Breast epithelium (tissue), 4 donors: ENCODE measurements at places on chromosomes 2 and 18. TPM values are rescaled to one million over a fixed set of nuclear protein-coding genes. Genes with fewer than 3 reads are reported as not detected.

GULP1 gene
- 16.5 TPM for total RNA-seq

GRCh38 chr2:98771721-98772524 is 41.0 kb upstream of the MGAT4A start:
- no peak for DNase-seq
- H3K36me3 ChIP-seq, result no peaks in the 10 kb centered on the region
- H3K4me1 ChIP-seq, result peaks cover 7% of the 10 kb centered on the region
- no peaks in the 10 kb centered on the region for H3K27me3 ChIP-seq

AOX1 gene
- 111 TPM for total RNA-seq

- no peaks in the 10 kb centered on the region for H3K27me3 ChIP-seq
- no peak overlapping the region for H3K4me3 ChIP-seq
- H3K27ac ChIP-seq, result no peak overlapping the region
- no peaks in the 10 kb centered on the region for H3K36me3 ChIP-seq
Observed at GRCh38 chr2:61425605-61426155, 45.2 kb downstream of the USP34 start.

CCDC141 gene
- 2.2 TPM for total RNA-seq

- no peak overlapping the region for H3K4me3 ChIP-seq
- no peak for DNase-seq
- no peak overlapping the region for H3K27ac ChIP-seq
- no peaks in the 10 kb centered on the region for H3K27me3 ChIP-seq
Observed at GRCh38 chr2:229235131-229235914, 35.8 kb downstream of the PID1 start.

- no peaks in the 10 kb centered on the region for H3K36me3 ChIP-seq
- H3K4me1 ChIP-seq, result no peaks in the 10 kb centered on the region
- H3K27me3 ChIP-seq, result peaks cover 65% of the 10 kb centered on the region
- no peak overlapping the region for H3K27ac ChIP-seq
- DNase-seq, result no peak
- H3K4me3 ChIP-seq, result no peak overlapping the region
Observed at GRCh38 chr2:242040681-242041080, 171.2 kb downstream of the RTP5 start.

DNA sequence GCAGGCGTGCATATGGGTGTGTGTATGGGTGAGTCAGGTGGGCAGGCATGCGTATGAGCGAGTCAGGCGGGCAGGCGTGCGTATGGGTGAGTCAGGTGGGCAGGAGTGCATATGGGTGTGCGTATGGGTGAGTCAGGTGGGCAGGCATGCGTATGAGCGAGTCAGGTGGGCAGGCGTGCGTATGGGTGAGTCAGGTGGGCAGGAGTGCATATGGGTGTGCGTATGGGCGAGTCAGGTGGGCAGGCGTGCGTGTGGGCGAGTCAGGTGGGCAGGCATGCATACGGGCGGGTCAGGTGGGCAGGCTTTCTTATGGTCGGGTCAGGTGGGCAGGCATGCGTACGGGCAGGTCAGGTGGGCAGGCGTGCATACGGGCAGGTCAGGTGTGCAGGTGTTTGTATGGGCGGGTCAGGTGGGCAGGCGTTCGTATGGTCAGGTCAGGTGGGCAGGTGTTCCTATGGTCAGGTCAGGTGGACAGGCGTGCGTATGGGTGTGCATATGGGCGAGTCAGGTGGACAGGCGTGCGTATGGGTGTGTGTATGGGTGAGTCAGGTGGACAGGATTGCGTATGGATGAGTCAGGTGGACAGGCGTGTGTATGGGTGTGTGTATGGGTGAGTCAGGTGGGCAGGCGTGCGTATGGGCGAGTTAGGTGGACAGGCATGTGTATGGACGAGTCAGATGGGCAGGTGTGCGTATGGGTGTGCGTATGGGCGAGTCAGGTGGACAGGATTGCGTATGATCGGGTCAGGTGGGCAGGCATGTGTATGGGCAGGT is 28.7 kb upstream of the KLF11 start:
- no peak overlapping the region for H3K4me3 ChIP-seq
- no peaks in the 10 kb centered on the region for H3K36me3 ChIP-seq
- peaks cover 7% of the 10 kb centered on the region for H3K4me1 ChIP-seq
- H3K27ac ChIP-seq, result no peak overlapping the region
- DNase-seq, result no peak

DNA sequence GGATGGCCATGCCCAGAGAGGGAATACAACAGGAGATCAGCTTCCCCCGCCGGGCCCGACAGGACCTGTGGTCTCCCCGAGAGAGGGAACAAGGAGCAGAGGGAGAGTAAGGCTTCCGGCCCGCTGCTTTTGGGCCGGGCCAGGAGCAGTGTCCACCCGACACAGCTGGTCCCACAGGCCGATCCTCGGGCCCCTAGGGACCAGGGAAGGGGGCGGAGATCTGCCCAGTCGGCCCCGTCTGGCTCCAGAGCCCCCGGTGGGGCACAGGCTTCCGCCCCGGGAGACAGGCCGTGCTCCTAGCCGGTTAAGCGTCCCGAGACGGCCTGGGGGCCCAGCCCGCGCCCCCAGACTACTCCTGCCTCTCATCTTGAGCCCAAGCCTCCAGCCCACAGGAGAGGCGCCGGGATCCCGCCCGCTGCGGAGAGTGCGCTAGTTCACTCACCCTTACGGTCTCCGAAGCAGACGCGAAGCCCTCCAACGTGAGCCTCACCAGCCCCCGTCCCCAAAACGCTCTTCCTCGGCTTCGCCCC is at the start of gene MCFD2:
Gene MCFD2, minus strand, starts transcription at position 526 of the 530 bp plus-strand sequence. CDS start 6,635 bp downstream, outside the sequence.
- DNase-seq, result peak; percentile 37
- peak within 1 kb of the TSS; percentile 99 for H3K27ac ChIP-seq
- peak within 1 kb of the TSS; percentile 100 for H3K4me3 ChIP-seq
- no peaks in the 10 kb centered on the region for H3K27me3 ChIP-seq
- no peaks in the 10 kb centered on the region for H3K4me1 ChIP-seq

GRCh38 chr18:46324087-46324955 is 220.1 kb downstream of the HAUS1 start:
- no peaks in the 10 kb centered on the region for H3K4me1 ChIP-seq
- no peaks in the 10 kb centered on the region for H3K36me3 ChIP-seq
- no peak overlapping the region for H3K27ac ChIP-seq
- no peaks in the 10 kb centered on the region for H3K27me3 ChIP-seq
- no peak overlapping the region for H3K4me3 ChIP-seq
- DNase-seq, result no peak

- H3K4me3 ChIP-seq, result no peak overlapping the region
- no peak overlapping the region for H3K27ac ChIP-seq
- DNase-seq, result no peak
- H3K4me1 ChIP-seq, result no peaks in the 10 kb centered on the region
- H3K36me3 ChIP-seq, result no peaks in the 10 kb centered on the region
Observed at GRCh38 chr2:224976629-224977525, 65.4 kb downstream of the DOCK10 start.

DNA sequence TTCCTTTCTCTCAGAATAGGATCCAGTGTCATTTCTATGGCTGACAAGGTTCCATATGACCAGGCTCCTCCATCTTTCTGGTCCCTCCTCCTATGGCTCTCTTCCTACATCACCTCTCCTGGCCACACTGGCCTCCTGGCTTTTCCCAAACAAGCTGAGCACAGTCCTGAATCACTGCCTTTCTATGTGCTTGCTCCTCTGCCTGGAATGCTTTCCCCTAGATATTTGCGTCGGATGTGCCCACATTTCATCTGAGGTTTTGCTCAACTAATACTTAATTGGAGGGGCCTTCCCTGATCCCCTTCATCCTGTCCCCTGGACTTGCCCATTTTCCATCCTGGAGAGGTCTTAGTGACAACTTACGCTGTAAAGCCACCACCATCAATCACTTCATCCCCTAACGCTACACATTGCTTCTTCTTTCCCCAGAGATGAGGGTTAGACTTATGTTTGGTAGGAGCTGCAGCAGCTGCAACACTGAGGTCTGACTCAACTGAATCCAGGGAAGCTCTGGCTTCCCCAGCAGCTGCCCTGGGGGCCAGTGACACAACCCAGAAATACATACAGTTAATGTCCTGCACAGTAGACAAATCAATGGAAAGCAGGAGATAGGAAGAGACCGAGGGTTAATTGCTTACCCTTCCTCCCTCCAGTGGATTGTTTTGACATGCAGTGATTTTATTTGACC is 42.9 kb downstream of the QPCT start:
- H3K27ac ChIP-seq, result no peak overlapping the region
- H3K4me1 ChIP-seq, result no peaks in the 10 kb centered on the region
- H3K27me3 ChIP-seq, result no peaks in the 10 kb centered on the region
- H3K36me3 ChIP-seq, result no peaks in the 10 kb centered on the region
- H3K4me3 ChIP-seq, result no peak overlapping the region

DNA sequence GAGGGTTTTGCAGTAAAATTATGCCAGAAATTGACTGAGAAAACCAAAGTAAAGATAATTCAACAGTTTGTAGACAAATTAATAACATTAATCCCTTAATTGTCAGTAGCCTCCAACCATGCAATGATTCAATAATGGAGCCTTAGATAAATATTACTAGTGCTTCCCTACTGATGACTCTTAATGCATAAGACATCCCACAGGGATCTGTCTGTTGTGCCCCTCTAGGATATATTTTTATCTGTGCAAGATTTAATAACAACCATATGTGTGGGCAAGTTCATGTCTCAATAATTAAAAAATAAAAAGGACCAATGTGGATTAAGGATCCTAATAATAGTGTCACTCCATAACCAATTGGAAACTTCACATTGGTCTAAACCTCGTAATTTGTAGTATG is 230.3 kb upstream of the TCF4 start:
- no peaks in the 10 kb centered on the region for H3K4me1 ChIP-seq
- H3K36me3 ChIP-seq, result no peaks in the 10 kb centered on the region
- no peak overlapping the region for H3K27ac ChIP-seq
- no peaks in the 10 kb centered on the region for H3K27me3 ChIP-seq
- no peak overlapping the region for H3K4me3 ChIP-seq

GRCh38 chr2:200226451-200227426 is 79.8 kb upstream of the SPATS2L start:
- no peak for DNase-seq
- H3K4me3 ChIP-seq, result no peak overlapping the region
- H3K4me1 ChIP-seq, result peaks cover 2% of the 10 kb centered on the region
- H3K27ac ChIP-seq, result no peak overlapping the region

DNA sequence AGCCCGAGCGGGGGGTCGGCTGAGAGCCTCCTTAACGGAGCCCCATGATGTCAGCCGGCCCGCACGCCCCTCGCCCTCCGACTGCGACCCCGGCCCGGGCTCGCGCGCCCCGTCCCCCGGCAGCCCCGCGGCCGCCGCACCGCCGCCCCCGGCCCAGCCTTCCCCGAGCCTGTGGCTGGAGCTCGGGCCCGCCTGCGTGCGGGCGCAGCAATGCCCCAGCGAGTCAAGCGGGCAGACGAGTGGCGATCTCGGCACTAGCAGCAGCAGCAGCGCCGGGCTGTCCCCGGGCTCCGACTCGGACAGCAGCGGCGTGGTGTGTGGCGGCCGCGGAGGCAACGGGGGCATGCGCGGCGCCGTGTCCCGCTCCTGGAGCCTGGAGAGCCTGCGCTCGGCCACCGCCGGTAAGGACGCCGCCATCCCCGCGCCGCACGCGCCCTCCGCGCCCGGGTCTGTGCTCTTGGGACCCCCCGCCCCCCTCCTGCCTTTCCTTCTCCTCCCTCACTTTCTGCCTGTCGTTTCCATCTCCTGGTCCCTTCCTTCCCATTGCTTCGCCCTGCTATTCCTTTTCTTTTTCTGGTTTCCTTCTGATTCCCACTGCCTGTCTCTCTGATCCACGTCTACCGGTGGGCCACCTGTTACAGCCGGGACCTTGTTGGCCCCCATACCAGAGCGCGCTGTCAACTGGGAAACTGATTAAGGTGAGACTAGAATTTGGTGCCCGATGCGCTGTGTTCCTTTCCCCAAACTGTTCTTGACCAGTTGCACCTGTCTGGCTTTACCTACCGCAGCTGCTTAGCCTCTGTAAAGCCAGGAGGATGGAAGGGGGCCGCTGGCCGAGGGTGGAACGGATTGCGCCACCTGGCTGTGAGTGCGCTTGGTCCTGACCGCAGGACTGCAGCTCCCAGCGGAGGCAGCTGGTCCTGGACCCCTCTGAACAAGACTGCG is 127.4 kb downstream of the ARHGEF4 start:
- no peak overlapping the region for H3K4me3 ChIP-seq
- no peak for DNase-seq
- H3K4me1 ChIP-seq, result no peaks in the 10 kb centered on the region
- H3K27ac ChIP-seq, result no peak overlapping the region

DNA sequence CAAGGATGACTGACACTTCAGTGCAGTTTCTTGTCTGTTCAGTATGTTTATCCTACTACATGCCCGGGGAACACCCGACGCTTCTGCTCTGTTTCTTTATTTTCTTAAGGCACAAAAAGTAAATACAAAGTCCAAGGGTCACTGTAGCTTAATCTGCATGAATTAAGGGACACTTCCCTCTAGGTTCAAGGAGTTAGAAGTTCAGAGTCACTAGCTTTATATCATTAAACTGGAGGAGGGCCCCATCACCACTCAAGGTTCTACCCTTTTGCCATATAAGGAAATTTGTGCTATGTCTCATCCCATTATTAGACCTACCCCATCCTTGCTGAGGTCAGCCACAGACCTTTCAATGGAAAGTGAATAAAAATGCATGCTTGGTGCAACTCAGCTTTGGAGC is 27.6 kb upstream of the RMDN2 start:
- H3K4me3 ChIP-seq, result no peak overlapping the region
- H3K27me3 ChIP-seq, result no peaks in the 10 kb centered on the region
- H3K27ac ChIP-seq, result no peak overlapping the region
- no peak for DNase-seq
- no peaks in the 10 kb centered on the region for H3K36me3 ChIP-seq

DNA sequence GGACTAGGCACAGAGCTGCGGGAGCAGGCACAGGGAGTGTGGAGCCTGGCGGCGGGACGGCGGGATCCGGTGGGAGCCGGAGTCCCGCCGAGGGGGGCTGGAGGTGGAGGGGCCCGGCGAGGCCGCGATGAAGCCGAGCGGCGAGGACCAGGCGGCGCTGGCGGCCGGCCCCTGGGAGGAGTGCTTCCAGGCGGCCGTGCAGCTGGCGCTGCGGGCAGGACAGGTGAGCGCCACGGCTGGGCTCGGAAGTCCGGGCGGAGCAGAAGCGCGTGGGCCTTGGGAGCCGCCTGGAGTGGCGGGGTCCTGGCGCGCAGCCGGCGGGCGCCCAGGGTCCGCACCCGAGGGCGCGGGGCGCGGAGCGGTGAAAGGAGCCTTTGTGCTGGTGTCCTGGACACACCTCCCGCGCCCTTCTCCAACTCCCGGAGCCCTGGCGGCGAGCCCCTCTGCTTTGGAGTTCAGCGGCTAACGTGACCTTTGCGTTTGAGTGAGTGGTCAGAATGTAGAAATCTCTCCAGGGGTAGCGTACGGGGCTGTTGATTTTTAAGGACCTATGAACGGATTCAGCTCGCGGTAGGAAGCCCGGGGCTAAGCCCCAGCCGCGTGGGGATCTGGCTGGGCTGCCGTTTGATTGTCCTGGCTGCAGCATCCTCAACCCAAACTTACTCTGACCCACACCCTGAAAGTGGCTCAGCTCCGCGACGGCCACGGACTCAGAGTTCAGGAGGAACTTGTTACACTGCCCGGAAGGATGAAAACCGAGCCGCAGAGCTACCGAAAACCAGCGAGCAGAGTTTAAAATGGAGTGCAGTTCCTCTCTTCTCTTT is 448 bp downstream of the IMPA2 start:
- H3K4me3 ChIP-seq, result peak overlapping the region; percentile 76
- no peaks in the 10 kb centered on the region for H3K36me3 ChIP-seq
- peaks cover 6% of the 10 kb centered on the region for H3K4me1 ChIP-seq
- H3K27ac ChIP-seq, result peak overlapping the region; percentile 92
